ENCODE measurements at places on chromosomes 2 and 18.
A peak's percentile ranks its signal among the peaks of the same experiment; 100 is the strongest.

GRCh38 chr2:53609551-53609950 lies 158.1 kb upstream of the CHAC2 start:
- DNase-seq: no peak

DNA sequence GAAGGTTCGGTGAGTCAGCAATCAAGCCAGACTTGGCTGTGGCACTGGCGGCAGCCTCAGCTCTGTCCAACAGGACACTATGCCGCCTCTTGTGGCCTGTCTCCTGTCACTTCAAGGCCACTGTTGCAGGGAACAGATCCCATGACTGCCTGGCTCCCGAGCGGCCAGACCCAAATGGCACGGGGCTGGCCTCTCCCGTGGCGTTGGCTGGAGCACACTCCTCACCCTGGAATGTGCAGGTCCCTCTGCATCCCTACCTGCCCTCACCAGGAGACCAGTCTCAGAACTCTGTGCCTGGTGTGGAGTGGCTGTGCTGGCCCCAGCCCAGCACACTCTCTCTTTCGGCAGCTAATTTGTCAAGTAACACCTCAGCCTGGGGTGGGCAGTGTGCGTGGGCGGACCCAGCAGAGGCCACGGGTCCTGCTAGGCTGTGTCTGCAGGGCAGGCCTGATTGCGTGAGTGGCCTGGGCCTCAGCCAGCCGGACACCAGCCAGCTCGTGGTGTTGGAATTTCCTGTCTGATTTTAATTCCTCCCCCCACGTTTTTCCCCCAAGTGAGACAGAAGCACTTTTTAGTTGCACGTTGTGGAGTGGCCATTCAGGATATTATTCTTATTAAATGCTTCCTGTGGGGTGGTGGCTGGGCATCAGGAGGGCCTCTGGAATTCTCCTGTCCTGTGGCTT lies 179.3 kb downstream of the GLI2 start:
- DNase-seq: no peak

DNA sequence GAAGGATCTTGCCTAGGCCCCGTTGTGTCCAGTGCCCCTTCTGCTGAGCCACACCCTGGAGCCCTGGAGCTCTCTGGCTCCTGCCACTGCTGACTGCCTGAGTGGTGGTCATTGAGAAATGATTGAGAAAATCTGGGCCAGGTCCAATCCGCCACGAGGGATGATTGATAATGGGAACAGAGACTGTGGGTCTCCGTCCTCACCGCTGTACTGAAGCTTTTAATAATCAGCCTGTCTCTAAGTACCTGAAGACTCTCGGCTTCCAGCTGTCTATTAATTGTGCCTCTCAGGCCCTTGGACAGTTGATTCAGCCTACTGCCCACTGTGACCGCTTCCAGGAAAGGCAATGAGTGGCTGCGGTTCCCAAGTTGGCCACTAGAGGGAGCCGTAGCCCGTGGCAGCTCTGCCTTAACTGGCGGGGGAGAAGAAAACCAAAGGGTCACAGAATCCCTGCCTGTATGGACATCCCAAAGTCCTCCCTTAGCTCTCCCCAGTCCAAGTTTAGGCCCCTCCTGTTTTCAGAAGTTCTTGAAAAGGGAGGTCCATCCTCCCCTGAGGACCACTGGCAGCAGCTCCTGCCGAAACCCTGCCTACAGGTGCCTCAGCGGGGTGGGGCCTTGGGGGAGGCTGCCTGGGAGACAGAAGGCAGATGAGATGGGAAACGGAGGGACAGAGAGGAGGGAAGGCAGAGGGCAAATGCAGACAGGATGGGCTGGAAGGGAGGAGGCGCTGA lies 213.6 kb downstream of the TNS1 start:
- peak; percentile 66 for DNase-seq

- DNase-seq: no peak
Observed at GRCh38 chr2:104340879-104341828, 512.8 kb upstream of the POU3F3 start.

GRCh38 chr2:235727891-235728799 lies 234.3 kb downstream of the AGAP1 start:
- DNase-seq: no peak

- DNase-seq: no peak
Observed at GRCh38 chr2:239940861-239941570, 84.1 kb downstream of the NDUFA10 start.

- peak; percentile 63 for DNase-seq
Observed at GRCh38 chr18:45667056-45667736, 51.9 kb downstream of the SLC14A2 start.

DNA sequence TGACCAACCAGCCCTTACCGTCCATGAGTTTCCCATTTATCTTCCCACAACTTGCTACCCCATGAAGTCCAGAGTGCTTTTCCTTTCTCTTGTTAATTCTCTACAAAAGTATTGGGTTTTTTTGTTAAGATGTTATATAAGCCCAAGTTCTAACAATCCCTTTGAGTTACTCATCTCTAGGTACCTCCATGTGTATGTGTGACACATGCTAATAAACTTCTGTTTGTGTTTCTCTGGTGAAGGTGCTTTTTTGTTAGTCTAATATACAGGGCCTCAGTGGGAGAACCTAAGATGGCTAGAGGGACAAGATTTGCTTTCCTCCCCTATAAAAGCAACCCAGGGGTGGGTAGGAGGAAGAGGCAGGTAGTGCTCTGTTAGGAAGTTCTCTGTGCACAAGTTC lies 31.8 kb upstream of the RMDN2 start:
- DNase-seq: no peak

DNA sequence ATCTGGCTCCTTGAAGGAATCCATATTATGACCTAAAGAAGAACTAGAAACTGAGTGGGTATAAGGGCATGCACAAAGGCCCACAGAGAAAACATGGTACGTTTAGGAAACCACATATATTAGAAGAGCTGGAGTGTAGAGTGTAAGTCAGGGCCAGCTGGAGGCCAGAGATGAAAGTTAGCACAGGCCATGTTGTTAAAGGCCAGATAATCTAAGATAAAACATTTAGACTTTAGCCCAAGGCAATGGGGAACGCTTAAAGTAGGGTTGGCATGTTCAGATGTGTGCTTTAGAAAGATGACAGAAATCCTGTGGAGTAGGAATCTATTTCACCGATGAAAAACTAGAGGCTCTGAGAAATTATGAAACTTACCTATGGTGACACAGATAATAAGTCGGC lies 229.1 kb upstream of the NRP2 start:
- no peak for DNase-seq

GRCh38 chr2:105738658-105739241 lies 6.0 kb upstream of the NCK2 start:
- DNase-seq: no peak

DNA sequence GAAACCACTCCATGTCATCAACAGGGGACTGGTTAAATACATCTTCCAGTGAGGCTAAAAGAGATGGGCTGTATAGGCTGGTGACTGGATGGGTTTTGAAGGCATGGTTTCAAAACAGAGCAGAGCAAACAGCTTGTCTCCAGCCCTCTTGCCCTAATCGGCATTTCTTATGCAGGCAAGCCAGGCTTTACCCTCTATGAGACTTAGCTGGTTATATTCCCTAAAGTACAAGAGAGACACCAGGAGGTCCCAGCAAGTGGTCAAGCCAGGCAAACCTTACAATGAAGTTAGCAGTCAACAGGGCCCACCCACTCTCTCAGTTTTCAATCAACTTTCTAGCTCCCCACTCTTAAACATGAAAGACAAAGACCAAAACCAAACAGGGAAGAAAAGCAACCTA lies 19.0 kb downstream of the OSBPL1A start:
- no peak for DNase-seq
